Activated B cell treated with CpG ODN at 0.5 μM for 24 hours (primary cell): ENCODE measurements at places on chromosomes 6 and 20. TPM values are rescaled to one million over a fixed set of nuclear protein-coding genes. Genes with fewer than 3 reads are reported as not detected.

DNA sequence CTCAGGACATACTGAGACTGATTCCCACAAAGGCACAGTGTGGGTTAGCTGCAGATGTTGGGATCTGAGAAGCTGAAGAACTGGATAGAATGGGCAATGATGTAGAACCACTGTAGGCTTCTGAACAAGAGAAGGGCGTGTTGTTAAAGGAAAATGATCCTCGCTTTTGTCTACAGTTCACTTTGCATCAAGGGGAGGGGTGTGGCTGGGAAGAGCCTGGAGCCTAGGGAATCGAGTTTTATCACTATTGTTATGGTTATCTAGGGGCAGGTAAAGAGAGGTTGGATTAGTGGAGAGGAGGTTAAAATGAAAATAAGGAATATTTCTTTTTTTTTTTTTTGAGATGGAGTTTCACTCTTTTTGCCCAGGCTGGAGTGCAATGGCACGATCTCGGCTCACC lies 768.1 kb downstream of the KIF16B start:
- peaks cover 41% of the 10 kb centered on the region for H3K4me1 ChIP-seq
- no peak overlapping the region for H3K4me3 ChIP-seq
- DNase-seq = no peak
- H3K36me3 ChIP-seq = peaks cover 3% of the 10 kb centered on the region

DNA sequence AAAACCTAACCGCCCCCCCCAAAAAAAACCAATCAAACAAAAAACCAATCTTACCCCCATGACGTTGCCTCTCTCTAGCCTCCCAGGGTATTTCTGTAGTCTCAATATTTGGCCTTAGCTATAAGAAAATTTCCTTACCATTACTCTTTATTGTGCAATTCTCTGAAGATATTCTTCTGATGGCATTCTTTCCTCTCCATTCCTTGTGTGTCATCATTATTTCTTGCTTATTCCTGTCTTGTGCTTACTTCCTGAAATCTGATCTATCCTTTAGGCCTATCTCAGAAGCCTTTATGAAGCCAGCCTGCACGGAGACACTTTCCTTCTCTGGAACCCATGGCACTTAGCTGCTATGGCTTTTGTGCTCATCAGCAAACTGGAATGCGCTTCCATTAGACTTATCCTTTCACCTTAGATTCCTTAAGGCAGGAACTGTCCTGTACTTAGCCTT lies 65.9 kb upstream of the DDR1 start:
- H3K4me3 ChIP-seq = no peak overlapping the region
- no peaks in the 10 kb centered on the region for H3K36me3 ChIP-seq

The HLA-DMB gene
- 341 and 365 TPM in 2 replicates for total RNA-seq

DNA sequence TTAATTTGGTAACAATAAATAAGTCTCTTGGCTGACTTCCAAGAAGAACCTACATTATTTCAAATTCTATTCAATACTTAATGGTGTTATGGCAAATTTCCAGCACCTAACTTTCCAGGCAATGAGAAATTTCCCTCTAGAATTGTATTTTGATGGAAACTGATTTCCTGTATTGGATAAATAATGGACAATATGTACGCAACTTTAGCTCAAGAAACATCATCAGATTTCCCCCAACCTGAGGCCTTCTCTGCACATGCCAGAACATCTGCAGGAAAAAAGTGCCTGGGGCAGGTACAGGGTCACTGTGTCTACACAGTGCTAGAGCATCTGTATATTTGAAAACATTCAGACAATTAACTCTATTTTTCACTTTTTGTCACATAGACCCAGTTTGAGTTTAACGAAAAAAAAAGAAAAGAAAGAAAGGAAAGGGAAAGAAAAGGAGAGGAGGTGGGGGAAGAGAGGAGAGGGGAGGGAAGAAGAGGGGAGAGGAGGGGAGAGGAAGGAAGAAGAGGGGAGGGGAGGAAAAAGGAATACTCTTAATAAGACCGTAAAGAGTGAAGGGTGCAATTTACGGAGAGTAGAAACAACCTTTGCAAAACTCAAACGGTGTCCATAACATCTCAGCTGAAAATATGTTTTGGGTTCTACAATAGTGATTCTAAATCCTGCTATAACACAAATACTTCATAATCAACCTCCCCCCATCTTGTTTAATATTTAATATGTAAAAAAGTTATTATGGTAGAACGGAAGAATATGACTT lies 130.0 kb downstream of the TSHZ2 start:
- DNase-seq = no peak
- H3K27ac ChIP-seq = no peak overlapping the region
- H3K27me3 ChIP-seq = peaks cover 2% of the 10 kb centered on the region
- no peaks in the 10 kb centered on the region for H3K36me3 ChIP-seq

- no peak overlapping the region for H3K4me3 ChIP-seq
- H3K27ac ChIP-seq = no peak overlapping the region
- no peak for DNase-seq
- no peaks in the 10 kb centered on the region for H3K36me3 ChIP-seq
These were observed 44.1 kb downstream of the TXNDC5 start for GRCh38 chr6:7866526-7866925.

DNA sequence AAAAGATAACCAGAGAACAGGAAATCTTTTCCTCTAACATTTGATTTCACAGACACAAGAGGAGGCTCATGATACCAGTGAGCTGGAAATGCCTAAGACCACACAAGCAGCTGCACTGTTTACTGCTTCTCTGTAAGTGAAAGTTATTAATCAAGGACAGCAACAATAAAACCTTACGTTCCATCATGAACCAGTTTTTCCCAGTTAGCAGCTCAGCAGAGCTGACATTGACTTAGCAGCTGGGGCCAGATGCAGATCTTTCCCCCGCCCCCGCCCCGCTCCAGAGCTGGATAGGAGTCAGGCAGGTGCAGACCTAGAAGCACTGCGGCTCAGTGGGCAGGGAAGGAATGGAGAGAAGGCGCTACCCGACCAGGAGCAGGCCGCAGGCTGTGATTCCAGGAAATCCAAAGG lies 275.2 kb downstream of the GMDS start:
- H3K36me3 ChIP-seq = peaks cover 2% of the 10 kb centered on the region
- peaks cover 4% of the 10 kb centered on the region for H3K4me1 ChIP-seq
- DNase-seq = no peak

DNA sequence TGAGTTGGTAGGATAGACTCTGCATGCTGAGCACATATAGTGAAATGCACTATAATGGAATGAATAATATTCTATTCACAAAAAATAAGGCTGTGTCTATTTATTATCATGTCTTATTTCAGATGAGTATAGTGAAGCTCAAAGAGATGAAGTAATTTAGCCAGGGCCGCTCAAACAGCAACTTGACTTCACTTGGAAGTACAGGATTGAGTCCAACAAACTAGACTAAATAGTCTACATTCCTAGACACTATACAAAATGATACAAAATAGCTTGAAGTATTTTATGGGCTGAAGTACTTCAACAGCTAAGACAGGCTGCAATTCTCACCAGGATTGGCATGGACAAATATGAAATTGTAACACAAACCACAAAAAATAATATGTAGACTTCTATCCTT lies 144.5 kb upstream of the DST start:
- peaks cover 3% of the 10 kb centered on the region for H3K27me3 ChIP-seq
- no peak for DNase-seq
- no peak overlapping the region for H3K27ac ChIP-seq
- H3K36me3 ChIP-seq = no peaks in the 10 kb centered on the region
- H3K4me3 ChIP-seq = no peak overlapping the region

DNA sequence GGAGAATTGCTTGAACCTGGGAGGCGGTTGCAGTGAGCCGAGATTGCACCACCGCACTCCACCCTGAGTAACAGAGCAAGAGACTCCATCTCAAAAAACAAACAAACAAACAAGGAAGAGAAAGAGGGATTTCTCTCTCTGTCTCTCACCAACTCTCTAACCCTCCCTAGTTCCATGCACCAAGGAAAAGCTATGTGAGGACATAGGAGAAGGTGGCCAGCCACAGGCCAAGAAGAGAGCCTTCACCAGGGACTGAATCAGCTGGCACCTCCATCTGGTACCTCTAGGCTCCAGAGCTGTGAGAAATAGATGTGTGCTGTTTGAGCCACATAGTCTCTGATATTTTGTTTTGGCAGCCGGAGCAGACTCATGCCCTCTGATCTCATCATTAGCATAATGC lies 9.0 kb upstream of the FAM110A start:
- H3K4me1 ChIP-seq = no peaks in the 10 kb centered on the region
- H3K4me3 ChIP-seq = no peak overlapping the region
- DNase-seq = no peak
- H3K27me3 ChIP-seq = peaks cover 3% of the 10 kb centered on the region
- H3K27ac ChIP-seq = no peak overlapping the region

DNA sequence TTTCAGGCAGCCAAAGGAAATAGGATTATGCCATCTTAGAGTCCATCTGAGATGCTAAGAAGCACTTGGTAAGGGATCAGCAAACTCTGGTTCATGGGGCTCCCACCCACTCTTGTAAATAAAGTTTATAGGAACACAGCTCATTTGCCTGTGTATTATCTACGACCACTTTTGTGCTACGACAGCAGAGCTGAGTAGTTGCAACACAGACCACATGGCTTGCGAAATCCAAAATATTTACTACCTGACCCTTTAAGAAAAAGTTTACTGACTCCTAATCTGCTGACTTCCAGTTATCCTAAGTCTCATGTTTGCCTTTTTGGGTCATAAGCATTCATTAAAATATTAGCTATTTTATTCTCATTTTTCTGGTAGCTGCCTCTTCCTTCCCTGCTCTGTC lies 859.0 kb downstream of the QKI start:
- H3K36me3 ChIP-seq = no peaks in the 10 kb centered on the region
- DNase-seq = no peak
- H3K27ac ChIP-seq = no peak overlapping the region
- no peak overlapping the region for H3K4me3 ChIP-seq

The MMUT gene
- 9.3 and 11.0 TPM in 2 replicates for total RNA-seq

GRCh38 chr6:168441434-168442391 lies 729 bp downstream of the SMOC2 start:
- H3K36me3 ChIP-seq = no peaks in the 10 kb centered on the region
- DNase-seq = no peak
- H3K4me1 ChIP-seq = no peaks in the 10 kb centered on the region
- peaks cover 42% of the 10 kb centered on the region for H3K27me3 ChIP-seq

The ACTL10 gene
- 2.8 and 3.9 TPM in 2 replicates for total RNA-seq

The PPIL4 gene
- total RNA-seq = 20.9 and 24.0 TPM in 2 replicates

DNA sequence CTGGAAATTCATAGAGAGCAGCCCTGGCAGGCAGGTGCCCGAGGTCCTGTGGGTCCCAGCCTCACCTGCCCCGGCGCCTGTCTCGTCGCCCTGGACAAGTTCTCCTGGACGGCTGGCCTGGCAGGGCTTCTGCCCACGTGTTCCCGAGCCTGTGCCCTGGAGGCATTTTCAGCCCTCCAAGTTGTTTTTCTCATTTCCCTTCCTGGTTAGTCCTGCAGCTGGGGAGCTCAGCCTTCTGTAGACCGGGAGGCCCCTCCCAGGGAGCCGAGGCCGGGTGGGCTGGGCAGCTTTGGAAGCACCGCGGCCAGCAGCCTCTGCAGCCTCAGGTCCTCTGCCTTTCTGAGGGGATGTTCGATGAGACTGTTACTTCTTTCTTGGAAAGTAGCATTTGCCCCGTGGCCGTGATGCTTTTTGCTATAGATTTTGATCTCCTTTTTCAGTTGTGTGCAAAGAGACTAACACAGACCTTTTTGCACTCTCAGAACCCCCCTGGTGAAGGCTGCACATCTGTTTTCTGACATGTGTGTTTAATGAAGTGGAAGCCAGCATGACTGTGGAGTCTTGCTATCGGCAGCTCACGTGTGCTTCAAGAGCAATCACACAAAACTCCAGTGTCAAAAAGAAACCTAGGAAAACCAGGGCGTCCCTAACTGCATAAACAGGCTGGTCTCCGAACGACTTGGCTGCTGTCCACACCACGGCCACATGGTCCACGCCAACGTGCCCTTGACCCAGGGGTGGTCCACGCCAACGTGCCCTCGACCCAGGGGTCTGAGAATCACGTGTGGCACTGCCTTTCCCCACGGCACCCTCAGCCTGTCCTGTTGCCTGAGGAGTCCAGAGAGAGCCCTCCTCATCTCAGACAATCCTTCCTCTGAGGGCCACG lies 207.5 kb downstream of the SMOC2 start:
- H3K27me3 ChIP-seq = no peaks in the 10 kb centered on the region
- no peaks in the 10 kb centered on the region for H3K4me1 ChIP-seq
- H3K27ac ChIP-seq = no peak overlapping the region
- H3K4me3 ChIP-seq = no peak overlapping the region
- DNase-seq = no peak
- H3K36me3 ChIP-seq = no peaks in the 10 kb centered on the region

The ZC3H12D gene
- 184 and 225 TPM in 2 replicates for total RNA-seq

GRCh38 chr6:138349891-138350290 lies 27.8 kb upstream of the SMIM28 start:
- H3K27ac ChIP-seq = no peak overlapping the region
- no peak for DNase-seq
- peaks cover 3% of the 10 kb centered on the region for H3K4me1 ChIP-seq
- H3K27me3 ChIP-seq = peaks cover 26% of the 10 kb centered on the region
- H3K36me3 ChIP-seq = no peaks in the 10 kb centered on the region

- DNase-seq = no peak
- H3K27me3 ChIP-seq = no peaks in the 10 kb centered on the region
- H3K4me3 ChIP-seq = no peak overlapping the region
- no peak overlapping the region for H3K27ac ChIP-seq
- H3K4me1 ChIP-seq = no peaks in the 10 kb centered on the region
These were observed 384.5 kb upstream of the HSF2 start for GRCh38 chr6:122014961-122015360.

The DSN1 gene
- 11.2 and 14.0 TPM in 2 replicates for total RNA-seq

The ULBP1 gene
- total RNA-seq = 1.9 and 2.2 TPM in 2 replicates

DNA sequence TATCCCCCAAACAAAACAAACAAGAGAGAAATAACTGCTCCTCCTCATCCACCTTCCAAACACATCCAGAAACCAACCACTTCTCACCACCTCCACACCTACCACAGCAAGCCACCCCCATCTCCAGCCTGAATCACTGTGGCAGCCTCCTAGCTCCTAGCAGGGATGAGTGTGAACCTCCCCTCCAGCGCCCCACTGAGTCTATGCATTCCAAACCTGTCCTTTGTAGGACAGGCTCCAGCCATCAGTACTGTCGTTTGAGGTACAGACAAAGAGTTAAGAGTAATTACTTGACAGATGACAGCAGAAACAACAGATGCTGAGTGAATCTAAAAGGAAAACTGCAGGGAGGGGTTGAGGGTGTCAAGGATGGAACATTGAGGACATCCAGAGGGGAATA lies 2.4 kb downstream of the METTL24 start:
- peaks cover 37% of the 10 kb centered on the region for H3K27me3 ChIP-seq
- peaks cover 4% of the 10 kb centered on the region for H3K4me1 ChIP-seq
- no peak for DNase-seq
- H3K4me3 ChIP-seq = no peak overlapping the region
- no peaks in the 10 kb centered on the region for H3K36me3 ChIP-seq

The CAGE1 gene
- total RNA-seq = 0.07 and 0.20 TPM in 2 replicates

- no peak overlapping the region for H3K27ac ChIP-seq
- no peaks in the 10 kb centered on the region for H3K36me3 ChIP-seq
- H3K4me1 ChIP-seq = no peaks in the 10 kb centered on the region
- no peaks in the 10 kb centered on the region for H3K27me3 ChIP-seq
- H3K4me3 ChIP-seq = no peak overlapping the region
These were observed 92.5 kb upstream of the HDGFL1 start for GRCh38 chr6:22476811-22477390.

DNA sequence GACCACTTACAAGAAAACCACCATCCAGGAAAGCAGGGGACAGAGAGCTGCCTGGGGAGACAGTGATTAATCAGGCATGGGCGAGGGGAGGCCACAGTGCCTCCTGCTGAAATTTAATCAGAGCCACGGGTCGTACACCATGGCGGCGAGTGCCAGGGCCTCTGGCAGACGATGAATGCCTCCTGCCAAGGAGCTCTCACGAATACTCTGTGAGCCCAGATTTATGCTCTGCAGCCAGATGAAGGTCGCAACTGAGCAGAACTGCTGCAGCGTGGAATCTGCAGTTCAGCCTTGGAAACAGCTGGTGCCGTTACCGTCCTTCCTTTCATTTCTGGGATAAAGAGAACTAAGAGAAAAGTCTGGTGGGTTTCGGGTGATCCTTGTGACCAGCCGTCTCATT lies 85.6 kb downstream of the BFSP1 start:
- no peaks in the 10 kb centered on the region for H3K36me3 ChIP-seq
- H3K4me1 ChIP-seq = no peaks in the 10 kb centered on the region
